Stimulated activated CD4-positive, alpha-beta T cell treated with anti-CD3 and anti-CD28 coated beads, TNF-alpha, amount 100 ng/mL, for 24 hours (primary cell): ENCODE measurements at places on chromosomes 2 and 18.

DNA sequence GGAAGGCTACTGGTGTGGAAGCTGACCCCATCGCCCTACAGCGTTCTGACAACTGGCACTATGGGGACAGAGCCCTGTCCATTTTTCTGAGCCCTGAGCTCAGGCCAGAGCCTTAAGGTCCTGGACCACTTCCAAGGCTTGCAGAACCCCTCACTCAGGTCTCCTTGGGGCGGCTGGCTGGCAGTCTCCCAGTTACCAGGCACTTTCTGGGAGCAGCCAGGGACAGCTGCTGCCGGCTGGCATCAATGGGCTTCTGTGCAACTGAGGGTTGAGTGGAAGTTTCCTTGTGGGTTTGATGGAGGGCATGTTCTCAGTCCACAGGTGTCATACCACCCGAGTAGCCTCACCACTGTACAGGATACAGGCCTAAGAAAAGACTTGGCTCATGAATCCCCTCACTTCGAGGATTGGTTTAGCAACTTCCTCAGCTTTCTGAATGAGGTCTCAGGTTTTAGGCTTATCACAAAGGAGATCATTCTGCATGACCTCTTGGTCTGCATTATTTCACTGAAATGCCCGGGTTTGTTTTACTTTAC is 27.4 kb upstream of the WIPF1 start:
- no peak for DNase-seq

DNA sequence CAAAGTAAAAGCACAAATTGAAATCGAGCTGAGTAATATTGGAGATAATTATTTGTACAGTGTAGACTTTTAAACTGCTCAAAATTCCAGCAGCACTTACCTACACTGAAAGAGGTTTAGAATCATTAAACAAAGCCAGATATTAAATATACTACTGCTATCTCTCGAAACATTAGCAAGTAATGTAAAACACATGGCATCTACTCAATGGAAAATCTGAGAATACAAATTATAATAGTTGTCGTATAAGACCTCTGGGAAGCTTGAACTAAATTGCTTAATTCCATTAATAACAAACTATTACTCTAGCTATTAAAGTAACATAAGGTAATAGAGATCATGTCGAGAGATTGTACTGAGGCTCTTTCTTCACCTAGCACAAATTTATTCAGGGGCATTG is 108.9 kb downstream of the KLHL29 start:
- DNase-seq = no peak

DNA sequence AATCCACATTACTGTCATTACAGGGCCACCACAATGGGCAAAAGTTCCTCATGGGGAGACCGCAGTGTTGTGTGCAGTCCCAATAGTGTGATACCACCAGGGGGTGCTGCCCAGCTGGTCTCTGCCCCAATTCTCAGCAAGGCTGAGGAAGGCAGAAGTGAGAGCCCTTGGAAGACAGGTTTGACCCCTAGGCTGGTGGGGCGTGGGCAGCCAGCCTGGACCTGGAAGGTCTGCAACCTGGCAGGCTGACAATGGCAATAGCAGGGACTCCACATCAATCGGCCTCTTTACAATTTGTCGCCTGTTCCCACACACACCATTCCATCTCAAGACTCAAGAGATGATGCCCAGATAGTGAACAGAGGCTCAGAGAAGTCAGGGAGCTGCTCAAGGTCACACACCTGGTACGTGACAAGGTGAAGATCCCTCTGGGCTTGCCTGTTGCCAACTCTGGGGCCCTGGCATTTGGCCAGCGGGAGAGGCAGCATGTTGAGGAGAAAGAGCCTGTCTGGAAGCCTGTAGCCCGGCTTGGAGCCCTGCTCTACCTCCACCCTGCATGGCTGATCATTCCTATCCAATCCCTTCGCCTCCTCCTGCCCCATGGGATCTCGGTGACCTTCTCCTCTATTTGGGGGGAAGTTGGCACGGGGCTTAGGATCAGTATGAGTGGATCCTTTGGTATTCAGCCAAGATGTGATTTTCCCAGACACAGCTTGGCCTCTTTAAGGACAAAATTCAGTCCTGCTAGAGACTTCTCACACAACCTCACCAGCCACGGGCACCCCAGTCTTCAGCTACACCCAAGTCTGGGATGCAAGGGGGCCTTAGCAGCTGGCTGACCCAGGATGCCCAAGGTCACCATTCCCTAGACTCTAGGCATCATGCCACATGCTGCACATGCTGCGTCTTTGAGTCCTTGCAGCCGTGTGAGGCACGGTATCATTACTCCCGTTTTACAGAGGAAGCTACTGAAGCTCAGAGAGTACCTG is 2.9 kb upstream of the ATOH8 start:
- peak; percentile 34 for DNase-seq

- DNase-seq = no peak
These were observed 136.4 kb downstream of the LRP2 start for GRCh38 chr2:169225906-169226305.

GRCh38 chr18:54690198-54690597 is 99.2 kb downstream of the DYNAP start:
- DNase-seq = no peak

GRCh38 chr2:163373496-163373895 is 362.3 kb downstream of the FIGN start:
- DNase-seq = no peak

DNA sequence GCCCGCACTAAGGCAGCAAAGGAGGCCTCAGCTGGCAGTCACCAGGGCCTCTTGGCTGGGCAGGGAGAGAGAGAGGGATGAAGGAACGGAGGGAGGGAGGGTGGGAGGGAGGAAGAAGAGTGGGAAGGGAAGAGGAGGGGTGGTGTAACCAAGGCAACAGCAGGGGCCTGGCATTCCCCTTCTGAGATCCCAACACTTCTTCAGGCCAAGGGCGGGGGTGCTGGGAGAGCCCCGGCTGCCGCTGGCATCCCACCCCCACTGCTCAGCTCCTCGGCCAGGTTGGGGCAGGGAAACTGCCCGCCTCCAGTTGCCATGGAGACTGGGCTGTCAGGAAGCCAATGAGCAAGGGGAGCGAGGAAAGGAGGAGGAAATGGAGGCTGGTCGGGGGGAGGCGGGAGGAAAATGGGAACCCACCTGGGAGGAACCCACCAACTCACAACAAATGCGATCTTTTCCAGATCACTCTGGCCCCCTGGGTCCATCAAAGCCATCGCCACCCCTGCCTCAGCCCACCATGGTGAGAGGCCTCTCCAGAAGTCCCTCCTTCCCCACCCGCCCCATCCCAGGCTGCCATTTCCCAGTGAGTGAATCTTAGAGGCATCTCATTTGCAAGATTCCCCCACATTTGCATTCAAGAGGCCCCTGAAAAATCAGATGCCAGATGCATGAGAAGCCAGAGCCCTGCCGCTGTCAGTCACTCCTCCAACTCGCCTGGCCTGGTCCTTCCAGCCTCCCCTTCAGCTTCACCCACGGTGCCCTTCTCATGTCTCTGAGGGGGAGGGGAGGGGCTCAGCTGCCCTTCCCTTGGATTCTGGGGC is 12.4 kb downstream of the SH2D6 start:
- DNase-seq = no peak

DNA sequence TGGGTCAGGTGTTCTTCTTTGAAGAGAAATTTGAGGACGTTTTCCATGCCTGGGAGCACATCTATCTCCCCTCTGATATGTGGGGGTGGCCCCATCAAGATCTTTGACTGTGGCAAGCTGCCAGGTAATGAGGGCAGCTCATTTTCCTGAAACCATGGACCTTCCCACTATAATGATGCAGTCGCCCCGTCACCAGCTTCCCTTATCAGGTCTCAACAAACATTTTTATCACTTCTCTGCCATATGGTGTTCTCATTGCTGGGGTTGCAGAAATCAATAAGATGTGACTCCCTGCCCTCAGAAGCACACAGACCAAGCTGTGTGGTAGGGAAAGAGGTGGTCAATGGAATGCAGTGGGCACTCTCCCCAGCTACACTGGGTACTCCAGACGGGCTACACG is 48.4 kb upstream of the B3GNT7 start:
- DNase-seq = no peak

GRCh38 chr18:10027031-10027430 is 113.2 kb downstream of the VAPA start:
- no peak for DNase-seq

DNA sequence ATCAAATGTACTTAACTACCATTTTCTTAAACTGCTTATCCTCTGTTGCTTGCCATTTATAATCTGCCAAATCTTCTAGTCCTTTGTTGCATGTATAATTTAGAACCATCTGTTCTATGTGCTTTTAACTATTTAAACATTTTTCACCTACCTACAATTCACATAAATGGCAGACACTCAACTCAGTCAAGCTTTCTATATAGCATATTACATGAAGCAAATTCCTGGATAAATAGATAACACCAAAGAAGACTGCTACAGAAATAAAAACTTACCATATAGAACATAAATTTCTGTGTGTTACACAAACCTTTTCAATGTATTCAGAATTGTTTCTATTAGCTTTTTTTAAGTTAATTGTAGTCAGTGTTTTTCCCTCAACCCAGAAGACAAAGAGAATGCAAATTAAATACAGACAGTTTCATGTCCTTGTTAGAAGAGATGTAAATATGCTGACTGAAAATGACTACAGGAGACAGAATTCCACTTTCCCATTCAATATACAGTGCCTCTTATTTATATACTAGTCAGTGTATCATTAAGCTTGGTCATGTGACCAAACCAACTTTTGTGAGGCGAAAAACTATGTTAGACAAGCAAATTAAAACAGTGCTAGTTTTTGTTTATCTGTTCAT is 2.6 kb downstream of the BAZ2B start:
- DNase-seq = no peak
